ENCODE measurements at places on chromosomes 4 and X.

- no peak for DNase-seq
Observed at GRCh38 chr4:131339137-131339536, 1810.0 kb upstream of the PCDH10 start.

- no peak for DNase-seq
Observed at GRCh38 chr4:173057442-173057841, 111.2 kb upstream of the GALNT7 start.

DNA sequence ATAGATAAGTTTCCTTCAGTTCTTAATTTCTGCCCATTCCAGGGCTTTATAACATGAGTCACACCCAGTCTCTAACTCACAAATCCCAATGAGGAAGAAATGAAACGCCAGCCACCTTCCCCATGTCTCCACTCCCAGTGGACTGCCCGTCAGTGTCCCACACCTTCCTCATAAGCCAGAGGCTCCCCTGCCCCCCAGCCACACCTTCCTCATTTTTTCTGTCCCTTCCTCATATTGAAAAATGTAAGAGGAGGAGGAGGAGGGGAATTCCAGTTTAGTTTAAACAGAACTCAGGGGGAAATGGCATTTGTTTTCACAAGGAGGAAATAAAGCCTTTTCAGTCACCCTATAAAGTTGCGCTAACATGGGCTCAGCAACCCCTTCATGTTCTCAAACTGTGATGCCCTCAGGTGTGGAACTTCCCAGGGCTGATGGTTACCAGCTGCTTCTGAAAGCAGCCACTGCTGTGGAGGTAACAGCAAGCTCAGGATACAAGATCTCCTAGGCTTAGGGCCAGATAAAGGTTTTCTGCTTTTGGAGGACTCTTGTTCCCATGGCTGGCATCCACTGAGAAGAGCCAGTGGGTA is 97.8 kb downstream of the PARM1 start:
- DNase-seq = no peak

DNA sequence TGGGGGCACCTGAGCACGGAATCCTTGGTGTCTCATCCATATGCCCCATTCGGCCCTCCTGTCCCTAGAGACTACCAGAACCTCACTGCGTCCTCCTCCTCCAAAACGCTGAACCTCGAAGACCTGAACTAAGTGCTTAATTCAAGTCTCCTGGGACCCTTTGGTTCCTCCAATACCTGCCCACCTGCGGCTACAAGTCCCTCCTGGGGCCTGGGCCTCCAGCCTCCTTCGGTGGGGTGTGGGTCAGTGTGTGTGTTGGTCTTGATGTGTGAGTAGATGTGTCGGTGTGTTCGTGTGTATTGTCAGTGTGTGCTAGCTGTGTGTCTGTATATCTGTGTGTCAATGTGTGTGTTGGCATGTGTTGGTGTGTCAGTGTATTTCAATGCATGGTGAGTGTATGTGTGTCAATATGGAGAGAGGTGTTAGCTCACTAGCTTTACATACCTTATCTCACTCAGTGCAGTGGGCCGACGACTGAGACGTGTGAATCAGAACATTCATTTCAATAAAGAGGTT is 2.6 kb upstream of the SEPTIN6 start:
- no peak for DNase-seq

- DNase-seq = no peak
Observed at GRCh38 chr4:41535911-41536371, 2.0 kb upstream of the LIMCH1 start.

Data from activated gamma-delta T cell treated with Interleukin-2 at 50 U/mL for 16 hours (primary cell).